Neural progenitor cell (in vitro differentiated cells): ENCODE measurements at places on chromosomes 7 and 10. TPM values are rescaled to one million over a fixed set of nuclear protein-coding genes. Genes with fewer than 3 reads are reported as not detected.

- H3K36me3 ChIP-seq = no peaks in the 10 kb centered on the region
- DNase-seq = no peak
- H3K4me1 ChIP-seq = no peaks in the 10 kb centered on the region
- H3K4me3 ChIP-seq = no peak overlapping the region
- H3K27ac ChIP-seq = no peak overlapping the region
Measured at GRCh38 chr7:104217620-104218019, 9.8 kb upstream of the ORC5 start.

GRCh38 chr10:69772933-69773704 lies 28.6 kb upstream of the COL13A1 start:
- H3K27me3 ChIP-seq = no peaks in the 10 kb centered on the region
- H3K27ac ChIP-seq = no peak overlapping the region
- DNase-seq = no peak
- peaks cover 7% of the 10 kb centered on the region for H3K4me1 ChIP-seq
- H3K36me3 ChIP-seq = no peaks in the 10 kb centered on the region
- no peak overlapping the region for H3K4me3 ChIP-seq

GRCh38 chr10:49827297-49827696 lies 65.2 kb upstream of the OGDHL start:
- DNase-seq = no peak
- no peaks in the 10 kb centered on the region for H3K27me3 ChIP-seq
- no peak overlapping the region for H3K27ac ChIP-seq
- H3K36me3 ChIP-seq = peaks cover 6% of the 10 kb centered on the region

DNA sequence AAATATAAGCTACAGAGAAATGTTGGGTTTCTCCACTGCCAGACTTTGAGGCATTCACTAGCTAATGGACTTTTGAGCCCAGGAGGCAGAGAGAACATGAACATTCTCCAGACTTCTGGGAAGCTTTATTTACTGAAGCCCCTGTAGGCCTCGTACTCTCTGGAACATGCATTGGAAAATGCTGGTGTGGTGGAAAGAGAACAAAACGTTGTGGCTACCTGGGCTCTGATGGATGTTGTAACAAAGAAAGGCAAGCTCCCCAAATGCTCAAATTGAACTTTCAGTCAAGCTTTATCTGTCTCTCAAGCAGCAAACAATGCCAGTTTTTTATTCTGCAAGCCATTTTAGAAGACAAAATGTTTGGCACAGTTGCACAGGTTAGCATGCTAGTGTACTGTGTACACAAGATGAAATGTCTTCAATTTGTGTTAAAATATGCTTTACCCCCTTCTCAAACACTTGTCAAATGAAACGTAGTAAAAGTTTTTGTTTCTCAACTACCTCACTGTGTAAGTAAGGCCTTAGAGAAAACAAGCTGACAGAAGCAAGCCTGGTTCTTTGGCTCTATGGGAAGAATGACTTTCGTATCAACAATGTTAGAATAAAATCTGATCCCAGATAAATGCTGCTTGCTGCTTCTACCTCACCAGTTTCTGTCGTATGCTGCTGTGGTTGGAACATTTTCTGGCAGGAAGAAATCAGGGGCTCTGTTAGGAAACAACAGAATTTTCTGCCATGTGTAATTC lies 71.0 kb upstream of the CC2D2B start:
- H3K27ac ChIP-seq = peak overlapping the region; percentile 1
- peaks cover 15% of the 10 kb centered on the region for H3K4me1 ChIP-seq
- no peaks in the 10 kb centered on the region for H3K36me3 ChIP-seq
- DNase-seq = no peak
- H3K27me3 ChIP-seq = no peaks in the 10 kb centered on the region

DNA sequence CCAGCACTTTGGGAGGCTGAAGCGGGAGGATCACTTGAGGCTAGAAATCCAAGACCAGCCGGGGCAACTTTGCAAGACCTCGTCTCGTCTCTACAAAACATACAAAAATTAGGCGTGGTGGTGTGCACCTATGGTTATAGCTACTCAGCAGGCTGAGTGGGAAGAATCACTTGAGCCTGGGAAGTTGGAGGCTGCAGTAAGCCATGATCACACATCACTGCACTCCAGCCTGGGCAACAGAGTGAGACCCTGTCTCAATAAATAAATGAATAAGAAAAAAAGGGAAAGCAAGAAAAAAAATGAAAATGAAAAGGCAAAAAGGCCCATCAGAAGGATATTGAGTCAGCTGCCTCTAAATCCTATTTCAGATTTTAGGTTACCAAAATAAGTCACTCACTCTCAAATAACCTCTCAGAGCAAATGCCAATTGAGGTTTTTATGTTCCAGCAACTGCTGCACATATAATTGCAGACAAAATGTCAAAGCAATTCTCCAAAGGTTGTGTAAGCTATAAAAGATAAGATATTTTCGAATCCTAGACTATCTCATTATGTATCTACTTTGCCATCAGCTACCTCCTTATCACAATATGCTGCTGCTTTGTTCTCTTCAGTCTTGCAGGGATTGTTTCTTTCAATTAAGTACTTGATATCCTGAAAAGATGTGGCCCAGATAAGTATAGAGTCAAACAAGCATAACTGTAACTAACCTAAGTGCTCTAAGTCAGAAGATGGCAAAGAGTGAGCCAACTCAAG lies 4.7 kb downstream of the BAZ1B start:
- H3K27me3 ChIP-seq = no peaks in the 10 kb centered on the region
- no peak for DNase-seq
- no peak overlapping the region for H3K4me3 ChIP-seq
- H3K4me1 ChIP-seq = peaks cover 16% of the 10 kb centered on the region

Gene SEMA3C
- 0.28 and 0.54 TPM in 2 replicates for total RNA-seq

Gene LIPK
- total RNA-seq = not detected in 2 replicates

DNA sequence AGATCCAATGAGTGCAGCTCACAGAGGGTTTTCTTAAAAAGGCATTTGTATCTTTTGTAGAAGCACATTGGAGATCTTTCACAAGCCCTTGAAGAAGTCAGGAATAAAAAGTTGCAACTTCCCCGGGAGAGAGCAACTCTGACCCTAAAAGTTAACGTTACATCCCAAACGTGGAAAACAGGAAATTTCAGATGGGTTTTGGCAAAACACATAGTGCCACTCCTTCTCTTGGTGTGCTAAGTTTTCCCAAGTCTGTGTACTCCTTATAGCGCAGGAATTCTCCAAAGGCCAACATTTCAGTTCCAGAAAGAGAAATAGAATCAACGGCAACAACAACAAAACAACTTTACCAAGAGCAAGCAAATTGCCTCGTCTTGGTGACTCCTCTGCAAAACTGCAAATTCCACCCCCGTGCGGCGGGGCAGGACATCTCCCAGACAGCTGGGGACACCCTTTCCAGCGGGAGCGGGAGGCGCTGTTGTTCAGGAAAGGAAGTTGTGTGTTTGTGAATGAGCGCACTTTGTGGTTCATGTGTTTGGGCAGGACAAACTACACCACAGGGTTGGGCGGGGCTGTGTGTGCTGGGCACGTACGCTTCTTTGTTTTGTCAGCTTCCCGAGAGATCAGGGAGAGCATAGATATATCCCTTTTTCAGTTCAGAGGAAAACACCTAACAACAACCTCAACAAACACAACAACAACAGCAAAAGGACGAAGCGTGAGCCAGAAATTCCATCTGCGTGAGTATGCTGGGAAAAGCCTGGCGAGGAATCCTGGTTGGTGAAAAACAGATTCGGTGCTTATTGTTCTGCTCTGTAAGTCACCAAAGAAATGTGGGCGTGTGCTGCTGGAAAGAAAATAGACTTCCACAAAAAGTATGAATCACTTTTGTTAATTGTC lies 294.7 kb upstream of the PITRM1 start:
- DNase-seq = peak; percentile 32
- H3K4me3 ChIP-seq = no peak overlapping the region
- H3K27me3 ChIP-seq = no peaks in the 10 kb centered on the region
- H3K36me3 ChIP-seq = no peaks in the 10 kb centered on the region

GRCh38 chr7:22481726-22482125 lies 18.3 kb downstream of the STEAP1B start:
- no peaks in the 10 kb centered on the region for H3K36me3 ChIP-seq
- no peaks in the 10 kb centered on the region for H3K27me3 ChIP-seq
- no peak overlapping the region for H3K4me3 ChIP-seq

Gene FANK1
- 5.5 and 12.5 TPM in 2 replicates for total RNA-seq

DNA sequence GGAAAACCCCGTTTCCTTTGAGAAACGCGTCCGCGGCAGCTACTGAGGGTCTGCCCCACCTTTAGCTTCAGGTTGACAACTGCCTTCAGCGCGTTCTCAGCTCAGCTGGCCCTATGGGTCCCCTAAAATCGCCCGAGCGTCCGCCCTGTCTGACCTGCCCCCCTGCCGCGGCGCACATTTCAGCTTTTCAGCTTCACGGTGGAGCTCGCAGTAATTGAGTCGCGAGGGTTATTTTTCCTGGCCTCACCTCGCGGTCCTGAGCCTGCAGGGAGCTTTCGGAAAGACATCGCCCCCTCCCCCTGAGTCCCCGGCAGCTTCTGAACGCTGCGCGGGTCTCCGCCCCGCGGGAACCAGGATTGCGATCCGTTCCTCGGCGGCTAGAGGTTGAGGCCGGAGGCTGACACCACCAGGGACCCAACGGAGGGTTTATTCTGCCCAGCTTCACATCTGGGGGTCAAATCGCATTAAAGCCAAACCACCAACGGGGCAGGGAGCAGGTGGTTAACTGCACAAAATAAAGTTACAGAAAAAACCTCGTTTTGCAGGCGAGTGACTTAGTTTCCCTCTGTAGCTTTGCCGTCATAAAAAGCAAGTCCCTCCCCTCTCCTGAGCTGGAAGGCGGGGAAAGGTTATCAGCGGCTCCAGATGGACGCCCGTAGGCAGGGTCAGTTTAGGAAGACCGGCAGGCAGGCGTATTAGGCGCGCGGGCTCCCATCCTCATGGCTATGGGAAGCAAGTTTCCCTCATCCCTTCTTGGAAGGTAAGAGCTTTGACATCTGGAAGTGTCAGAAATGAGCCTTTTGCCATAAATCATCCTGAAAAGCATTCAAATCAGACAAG lies 11.0 kb downstream of the TWIST1 start:
- DNase-seq = peak; percentile 77
- H3K27ac ChIP-seq = no peak overlapping the region
- H3K4me3 ChIP-seq = peak overlapping the region; percentile 36
- H3K27me3 ChIP-seq = peaks cover 100% of the 10 kb centered on the region
- H3K36me3 ChIP-seq = no peaks in the 10 kb centered on the region

Gene PIK3CG
- not detected in 2 replicates for total RNA-seq

GRCh38 chr10:92656266-92656961 lies 33.3 kb upstream of the HHEX start:
- no peak for DNase-seq
- peaks cover 14% of the 10 kb centered on the region for H3K36me3 ChIP-seq
- no peak overlapping the region for H3K4me3 ChIP-seq
- no peaks in the 10 kb centered on the region for H3K27me3 ChIP-seq
- H3K4me1 ChIP-seq = no peaks in the 10 kb centered on the region

DNA sequence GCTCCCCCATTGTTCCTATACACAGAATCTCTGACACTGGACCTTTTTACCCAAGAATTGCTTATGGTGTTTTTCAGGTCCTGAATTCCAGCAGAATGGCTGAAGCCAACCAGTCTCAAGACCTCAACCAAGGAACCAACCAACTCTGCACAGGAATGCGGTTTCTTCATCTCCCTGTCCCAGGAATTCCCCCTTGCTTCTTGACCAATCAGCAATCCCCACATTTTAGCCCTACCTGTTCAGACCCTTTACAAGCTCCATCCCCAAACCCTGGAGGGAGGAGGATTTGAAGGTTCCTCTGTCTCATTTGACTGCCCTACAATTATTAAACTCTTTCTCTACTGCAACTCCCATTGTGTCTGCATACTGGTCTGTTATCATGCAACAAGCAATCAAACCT lies 35.5 kb downstream of the HIBADH start:
- DNase-seq = no peak
- H3K27me3 ChIP-seq = no peaks in the 10 kb centered on the region
- no peaks in the 10 kb centered on the region for H3K4me1 ChIP-seq
- peaks cover 26% of the 10 kb centered on the region for H3K36me3 ChIP-seq
- H3K27ac ChIP-seq = no peak overlapping the region

Gene FKBP9
- total RNA-seq = 24.4 and 28.6 TPM in 2 replicates

GRCh38 chr7:107396081-107396480 lies 73.8 kb upstream of the GPR22 start:
- peaks cover 11% of the 10 kb centered on the region for H3K4me1 ChIP-seq
- no peaks in the 10 kb centered on the region for H3K27me3 ChIP-seq
- no peak overlapping the region for H3K27ac ChIP-seq
- peaks cover 11% of the 10 kb centered on the region for H3K36me3 ChIP-seq
- no peak for DNase-seq

DNA sequence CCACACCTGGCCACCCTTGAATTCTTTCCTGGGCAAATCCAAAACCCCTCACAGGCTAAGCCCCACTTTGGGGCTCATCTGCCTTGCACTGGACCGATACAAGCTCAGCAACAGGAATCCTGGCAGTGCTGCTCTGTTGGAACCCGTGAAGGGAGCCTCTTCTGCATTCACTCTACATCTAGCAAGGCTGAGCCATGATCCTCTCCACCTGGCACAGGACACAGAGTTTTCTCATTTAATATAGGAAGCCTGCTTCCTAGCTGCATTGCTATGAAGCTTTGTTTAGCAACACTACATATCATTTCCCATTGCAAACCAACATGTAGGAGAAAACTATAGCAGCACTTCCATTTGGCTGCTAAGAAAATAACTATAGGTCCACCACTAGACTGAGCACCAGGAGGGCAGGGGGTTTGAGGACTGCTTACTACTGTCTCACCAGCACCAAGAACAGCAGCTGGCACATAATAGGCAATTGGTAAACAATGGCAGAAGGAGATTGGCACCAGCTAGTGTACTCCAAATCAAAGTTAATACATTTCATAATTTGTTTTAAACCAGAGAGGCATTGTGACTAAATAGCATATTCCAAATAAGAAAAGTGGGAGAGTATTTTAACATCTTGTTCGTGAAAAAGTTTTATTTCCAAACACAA lies 56.1 kb downstream of the CPVL start:
- no peak for DNase-seq
- no peaks in the 10 kb centered on the region for H3K36me3 ChIP-seq
- no peak overlapping the region for H3K4me3 ChIP-seq
- H3K27ac ChIP-seq = no peak overlapping the region
- H3K4me1 ChIP-seq = peaks cover 15% of the 10 kb centered on the region

Gene HMX3
- total RNA-seq = 0.12 TPM in 1 of 2 replicates, not detected in the other
